ENCODE measurements at places on chromosomes 7 and 10. TPM values are rescaled to one million over a fixed set of nuclear protein-coding genes. Genes with fewer than 3 reads are reported as not detected.

PLPP4 gene
- total RNA-seq = 0.11 TPM

COG5 gene
- total RNA-seq = 7.5 TPM

STEAP2 gene
- total RNA-seq = 3.9 TPM

IFIT2 gene
- 1.9 TPM for total RNA-seq

Measured in A549 treated with AZD2906 at 1 μM for 4 hours (cell line).